ENCODE measurements at places on chromosomes 6 and 20.

- DNase-seq: no peak
Measured at GRCh38 chr6:73964241-73964854, 268.3 kb downstream of the CD109 start.

DNA sequence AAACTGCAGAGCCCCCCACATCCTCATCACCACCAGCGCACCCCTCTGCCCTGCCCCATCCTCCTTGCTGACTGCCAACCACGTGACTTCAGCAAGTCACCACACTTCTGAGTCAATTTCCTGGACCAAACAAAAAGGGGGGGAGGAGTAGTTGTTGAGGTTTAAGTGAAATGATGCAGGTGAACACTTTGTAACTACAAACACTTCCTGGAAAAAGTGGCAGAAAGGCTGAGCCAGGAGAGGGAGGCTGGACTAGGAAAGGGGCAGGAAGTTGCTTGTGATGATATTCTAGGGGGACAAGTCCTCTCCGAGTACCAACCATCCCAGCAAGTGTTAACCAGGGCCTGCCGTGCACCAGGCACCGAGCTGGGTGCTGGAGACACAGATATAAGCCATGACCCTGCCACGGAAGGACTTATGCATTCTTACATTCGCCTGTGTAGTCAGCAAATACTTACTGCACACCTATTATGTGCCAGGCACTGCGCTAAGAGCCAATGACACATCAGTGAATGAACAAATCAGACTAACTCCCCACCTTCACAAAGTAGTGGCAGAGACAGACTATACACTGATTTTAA, 67.3 kb downstream of the PREX1 start:
- no peak for DNase-seq

- no peak for DNase-seq
Measured at GRCh38 chr6:159594750-159595117, 98.3 kb downstream of the SOD2 start.

DNA sequence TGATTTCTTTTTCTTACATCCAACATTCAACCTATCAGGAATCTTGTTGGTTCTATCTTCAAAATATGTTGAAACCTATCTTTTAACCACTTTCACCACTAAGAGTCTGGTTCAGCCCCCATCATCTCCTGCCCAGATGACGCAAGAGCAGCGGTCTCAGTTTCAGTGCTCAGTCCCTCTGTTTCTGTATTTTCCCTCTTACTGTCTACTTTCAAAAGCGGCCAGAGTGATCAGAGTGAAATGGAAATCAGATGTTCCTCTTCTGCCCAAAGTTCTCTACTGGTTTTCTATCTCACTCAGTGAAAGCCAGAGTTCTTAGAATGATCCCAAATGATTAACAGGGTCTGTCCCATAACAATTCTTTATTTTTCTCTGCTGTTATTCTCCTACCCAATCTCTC, 147.9 kb upstream of the PDE7B start:
- DNase-seq: no peak
